ENCODE measurements at places on chromosomes 7 and 10. TPM values are rescaled to one million over a fixed set of nuclear protein-coding genes. Genes with fewer than 3 reads are reported as not detected.

SERPINE1 gene
- 0.44 TPM for total RNA-seq

- DNase-seq = no peak
These were observed 270.1 kb upstream of the FZD1 start for GRCh38 chr7:90994121-90994520.

DNA sequence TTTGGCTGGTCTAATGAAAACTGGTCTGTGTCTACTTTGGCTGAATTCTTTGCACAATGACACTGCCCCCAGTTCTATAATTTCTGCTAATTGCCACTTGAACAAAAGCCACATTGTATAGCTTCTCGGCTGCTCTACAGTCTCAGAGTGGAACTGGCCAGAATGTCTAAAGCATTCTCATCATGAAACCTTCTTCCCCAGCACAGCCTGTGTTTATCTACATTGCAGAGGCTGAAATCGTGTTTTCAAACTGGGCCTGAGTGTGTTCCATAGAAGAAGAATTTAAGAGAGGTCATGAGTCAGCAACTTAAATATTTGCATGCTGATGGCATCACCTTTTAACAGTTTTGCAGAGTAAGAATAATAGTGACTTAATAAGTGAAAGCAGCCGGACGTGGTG, 177.2 kb downstream of the BUB3 start:
- DNase-seq = no peak

SHTN1 gene
- total RNA-seq = 0.28 TPM

GRCh38 chr7:104045183-104045582, 55.7 kb upstream of the RELN start:
- no peak for DNase-seq

CUZD1 gene
- total RNA-seq = 1.6 TPM

DNA sequence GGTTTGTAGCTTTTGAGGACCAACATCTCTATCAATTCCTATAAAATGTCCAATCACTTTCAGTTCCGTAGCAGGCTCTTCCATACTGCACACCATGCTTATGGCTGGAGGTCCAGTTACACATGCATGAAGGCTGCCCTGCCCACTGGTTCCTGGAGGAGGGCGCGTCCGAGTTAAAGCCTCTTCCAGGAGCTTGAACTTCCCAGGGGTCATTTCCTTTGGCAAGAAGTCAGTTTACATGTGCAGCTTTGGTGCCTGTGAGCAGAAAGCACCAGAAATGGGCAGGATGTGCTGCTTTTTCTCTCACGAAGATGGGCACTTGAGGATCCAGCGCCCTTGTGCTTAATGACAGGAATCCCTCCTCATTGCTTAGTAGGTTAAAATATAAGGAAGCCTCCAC, 17.6 kb upstream of the PHYH start:
- DNase-seq = no peak

PARD3 gene
- 0.27 TPM for total RNA-seq

DNA sequence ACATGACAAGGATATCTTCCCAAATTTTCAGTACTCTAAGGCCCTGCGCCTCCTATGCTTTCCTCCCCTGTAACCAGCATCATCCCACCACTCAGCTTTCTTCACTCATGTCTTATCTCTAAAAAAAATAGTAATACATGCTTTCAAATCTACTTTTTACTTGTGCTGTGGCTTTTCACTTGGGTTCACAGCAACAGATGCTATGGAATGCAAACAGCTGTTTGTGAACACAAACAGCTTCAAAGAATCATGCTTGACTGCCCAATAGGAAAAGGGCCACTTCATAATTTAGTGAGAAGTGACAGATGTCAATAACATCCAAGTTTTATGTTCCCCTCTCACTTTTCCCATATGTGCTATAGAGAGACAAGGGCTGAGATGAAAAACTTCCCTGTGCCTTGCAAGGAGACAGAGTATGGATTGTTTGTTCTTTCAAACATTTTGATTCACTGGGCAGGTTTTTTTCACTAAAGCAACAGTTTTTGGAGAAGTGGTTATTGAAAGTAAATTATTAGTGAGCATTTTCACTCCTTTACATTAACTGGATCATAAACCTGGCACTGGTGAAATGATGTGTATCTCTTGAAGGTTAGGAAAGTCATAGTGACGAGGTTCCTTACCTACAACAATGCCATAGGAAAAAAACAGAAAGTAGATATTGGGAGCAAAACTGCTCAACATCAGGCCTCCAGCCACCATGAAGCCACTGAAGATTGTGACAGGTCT, 37.3 kb downstream of the SLC16A9 start:
- no peak for DNase-seq

DNA sequence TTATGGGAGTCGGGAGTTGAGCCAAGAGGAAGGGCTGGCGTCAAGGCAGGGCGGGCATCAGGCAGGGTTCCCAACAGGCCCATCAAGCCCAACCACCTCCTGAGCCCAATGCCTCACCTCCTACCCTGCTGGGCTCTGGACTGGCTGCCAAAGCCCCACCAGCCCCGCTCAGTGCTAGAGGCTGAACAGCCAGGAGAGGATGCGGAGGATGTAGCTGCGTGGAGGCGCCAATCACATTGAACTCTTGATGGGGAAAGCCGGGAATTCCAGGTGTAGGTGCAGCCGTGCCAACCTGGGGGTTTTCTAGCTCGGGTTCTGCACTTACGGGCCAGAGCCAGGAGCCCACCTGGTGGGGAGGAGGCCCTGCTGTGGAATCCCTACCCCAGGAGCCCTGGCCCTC, 12.9 kb downstream of the ATP5MF start:
- no peak for DNase-seq

GRCh38 chr10:10271639-10272192, 746.0 kb upstream of the CELF2 start:
- DNase-seq = no peak

KIF11 gene
- total RNA-seq = 36.2 TPM

PRSS37 gene
- not detected for total RNA-seq

GRCh38 chr10:9745158-9745557, 1272.5 kb upstream of the CELF2 start:
- no peak for DNase-seq

HOXA5 gene
- not detected for total RNA-seq

DNA sequence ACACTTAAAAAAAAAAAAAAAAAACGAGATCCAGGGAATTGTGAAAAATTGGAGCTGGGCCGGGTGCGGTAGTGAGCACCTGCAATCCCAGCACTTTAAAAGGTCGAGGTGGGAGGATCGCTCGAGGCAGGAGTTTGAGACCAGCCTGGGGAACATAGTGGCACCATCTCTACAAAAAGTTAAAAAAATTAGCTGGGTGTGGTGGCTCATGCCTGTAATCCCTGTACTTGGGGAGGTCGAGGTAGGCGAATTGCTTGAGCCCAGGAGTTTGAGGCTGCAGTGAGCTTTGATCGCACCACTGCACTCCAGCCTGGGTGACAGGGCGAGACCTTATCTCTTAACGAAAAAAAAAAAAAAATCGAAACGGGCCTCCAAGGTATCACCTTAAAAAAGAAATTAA, 2.0 kb downstream of the CLDN4 start:
- no peak for DNase-seq

COBL gene
- not detected for total RNA-seq

DNA sequence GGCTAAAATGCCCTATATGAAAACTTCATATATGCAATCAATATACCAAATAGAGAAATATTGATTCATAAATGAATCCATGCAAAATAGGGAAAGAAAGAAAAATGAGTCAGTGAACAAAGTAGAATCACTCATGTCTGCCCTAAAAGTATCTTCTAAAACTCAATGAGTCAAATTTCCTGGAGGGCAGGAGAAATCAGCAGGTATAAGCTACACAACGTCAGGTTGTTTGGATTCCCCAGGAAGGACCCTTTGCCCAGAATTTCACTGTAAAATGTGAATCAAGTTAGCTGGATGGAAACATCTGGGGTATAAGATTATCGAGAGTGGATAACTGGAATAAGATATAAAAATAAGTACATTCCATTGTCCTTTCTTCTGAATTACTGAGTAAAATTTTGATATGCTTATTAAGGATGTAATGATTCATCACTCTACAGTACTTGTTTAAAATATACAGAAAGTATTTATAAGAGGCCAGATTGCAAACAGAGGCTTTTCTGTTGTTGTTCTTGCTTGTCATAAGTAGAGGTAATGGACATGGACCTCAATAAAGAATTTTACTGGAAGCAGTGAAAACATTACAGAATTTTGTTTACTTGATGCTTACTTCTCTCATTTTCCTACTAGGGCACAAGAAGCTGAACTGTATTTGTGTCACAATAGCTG, 99.0 kb downstream of the AGMO start:
- DNase-seq = no peak

GRCh38 chr7:150927157-150927955, 50.8 kb downstream of the KCNH2 start:
- DNase-seq = no peak

- no peak for DNase-seq
These were observed 125.6 kb downstream of the CCDC71L start for GRCh38 chr7:106535234-106535932.

GRCh38 chr7:30074422-30075030, 46.3 kb downstream of the PLEKHA8 start:
- no peak for DNase-seq

GFRA1 gene
- not detected for total RNA-seq

- no peak for DNase-seq
These were observed 29.0 kb upstream of the WDFY4 start for GRCh38 chr10:48655411-48656240.

NOS3 gene
- total RNA-seq = 10.6 TPM

DNA sequence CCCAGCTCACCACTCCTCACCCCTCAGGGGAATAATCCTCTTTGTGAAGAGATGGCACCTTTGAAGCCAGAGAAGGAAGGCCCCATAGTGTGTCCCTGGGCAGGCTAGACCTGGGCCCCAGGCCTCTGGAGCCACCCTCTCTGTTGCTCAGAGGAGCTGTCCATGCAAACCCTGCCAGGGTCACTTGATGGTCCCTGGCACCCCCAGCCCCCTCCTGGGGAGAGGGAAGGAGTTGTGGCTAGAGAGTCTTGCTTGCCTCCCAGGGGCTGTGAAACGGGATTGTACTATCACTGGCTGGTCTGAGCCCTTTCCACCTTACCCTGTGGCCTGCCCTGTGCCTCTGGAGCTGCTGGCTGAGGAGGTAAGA, 5.8 kb downstream of the GHRHR start:
- DNase-seq = no peak

DNA sequence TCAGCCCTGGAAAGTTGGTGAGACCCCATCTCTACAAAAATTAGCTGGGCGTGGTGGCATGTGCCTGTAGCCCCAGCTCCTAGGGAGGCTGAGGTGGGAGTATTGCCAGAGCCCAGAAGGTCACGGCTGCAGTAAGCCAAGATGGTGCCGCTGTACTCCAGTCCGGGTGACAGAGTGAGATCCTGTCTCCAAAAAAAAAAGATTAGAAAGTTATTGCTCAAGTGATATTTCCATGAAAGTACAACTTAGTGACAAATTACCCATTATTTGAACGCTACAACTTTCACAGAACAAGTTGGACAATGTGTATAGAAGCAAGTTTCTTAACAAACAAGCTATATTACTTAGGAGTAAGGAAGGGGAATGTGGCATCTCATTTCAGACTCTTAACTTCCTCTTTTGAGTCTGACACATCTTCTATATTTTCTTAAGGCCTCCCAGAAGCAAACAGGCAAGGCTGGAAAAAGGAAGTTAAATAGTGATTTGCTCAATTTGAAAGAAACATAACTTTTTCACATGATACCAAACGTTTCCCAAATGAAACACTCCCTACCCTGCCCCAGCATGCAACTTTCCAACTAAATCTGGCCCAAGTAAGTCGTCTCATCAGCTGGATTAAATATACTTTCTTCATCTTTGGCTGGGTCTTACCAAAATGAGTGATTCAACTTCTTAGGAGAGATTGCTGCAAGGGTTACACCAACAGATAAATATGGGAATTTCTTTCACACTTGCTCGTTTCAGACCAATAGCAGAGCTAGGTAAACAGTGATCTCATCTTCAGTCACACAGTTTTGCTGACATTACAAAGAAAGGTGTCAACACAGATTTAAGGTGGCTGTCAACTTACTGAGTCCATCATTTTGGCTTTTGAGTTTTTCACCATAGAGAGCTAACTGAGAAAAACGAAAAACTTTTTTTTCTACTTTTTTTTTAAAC, 66.3 kb upstream of the KLF6 start:
- DNase-seq = no peak

WASHC2C gene
- 23.6 TPM for total RNA-seq

DNA sequence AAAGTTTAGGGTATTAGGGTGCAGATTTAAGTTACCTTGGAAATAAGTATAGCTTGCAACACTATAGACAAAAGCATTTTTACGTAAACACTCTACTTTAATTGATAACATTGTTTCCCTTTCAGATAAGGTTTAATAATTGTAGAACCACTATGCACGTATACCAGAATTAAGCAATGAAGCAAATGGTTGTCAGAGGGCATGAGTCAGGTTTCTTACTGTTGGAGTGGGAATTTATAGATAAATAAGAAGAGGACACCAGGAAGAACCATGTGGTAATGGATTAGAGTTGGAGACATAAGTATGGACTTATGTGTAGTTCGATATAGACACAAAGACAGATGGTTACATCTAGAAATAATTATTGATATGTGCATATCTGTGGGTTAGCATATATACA, 355.6 kb downstream of the ETV1 start:
- no peak for DNase-seq

DNA sequence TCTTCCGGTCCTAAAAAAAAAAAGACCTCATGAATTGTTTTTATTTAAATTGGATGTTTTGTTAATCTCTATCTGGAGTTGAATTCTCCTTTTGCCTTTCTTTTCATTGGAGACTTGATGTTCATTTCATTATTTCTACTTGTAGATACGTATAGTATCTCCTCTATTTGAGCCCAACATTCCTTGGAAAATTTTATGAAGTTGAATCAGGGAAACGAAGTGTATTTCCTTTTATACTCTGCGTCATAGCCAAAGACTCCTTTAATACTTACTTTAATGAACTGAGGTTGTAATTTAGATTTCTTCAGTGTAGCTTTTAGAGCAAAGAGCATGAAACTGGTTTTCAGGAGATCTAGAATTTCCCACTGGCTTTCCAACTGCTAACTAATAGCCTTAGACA, 132.4 kb downstream of the KIAA1217 start:
- no peak for DNase-seq

All from CD8-positive, alpha-beta memory T cell (primary cell).